SK-N-MC (cell line): ENCODE measurements at places on chromosomes 12 and 14.

- DNase-seq, result no peak
Observed at GRCh38 chr14:94227029-94227428, 52.9 kb downstream of the PPP4R4 start.

- no peak for DNase-seq
Observed at GRCh38 chr14:102320033-102320660, 601 bp downstream of the ZNF839 start.

DNA sequence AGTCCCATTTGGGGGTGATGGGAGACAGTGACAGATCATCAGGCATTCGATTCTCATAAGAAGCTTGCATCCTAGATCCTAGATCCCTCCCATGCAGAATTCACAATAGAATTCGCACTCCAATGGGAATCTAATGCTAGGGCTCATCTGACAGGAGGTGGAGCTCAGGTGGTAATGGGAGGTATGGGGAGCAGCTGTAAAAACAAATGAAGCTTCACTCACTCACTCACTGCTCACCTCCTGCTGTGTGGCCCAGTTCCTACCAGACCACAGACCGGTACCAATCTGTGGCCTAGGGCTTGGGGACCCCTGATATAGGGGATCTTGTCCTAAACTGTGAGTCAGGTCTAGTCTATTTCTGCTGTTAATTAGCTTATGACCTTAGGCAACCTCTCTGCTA lies 40.1 kb upstream of the EPS8 start:
- no peak for DNase-seq

DNA sequence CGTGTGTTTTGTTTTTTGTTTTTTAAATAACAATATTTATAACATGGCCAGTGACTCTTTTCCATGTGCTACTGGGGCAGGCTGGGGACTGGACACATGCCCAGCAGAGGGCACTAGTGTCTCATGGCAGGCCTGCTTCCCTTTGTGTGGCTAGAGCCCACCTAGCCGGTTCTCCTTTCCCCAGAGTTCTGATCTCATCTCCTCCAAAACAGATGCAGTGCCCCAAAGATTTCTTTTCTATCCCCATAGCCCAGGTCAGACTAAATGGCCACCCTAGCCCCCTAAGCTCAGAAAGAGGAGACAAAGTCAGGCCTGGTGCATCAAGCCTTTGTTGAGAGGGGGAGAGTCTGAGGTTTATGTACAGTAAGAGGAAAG lies 21.2 kb downstream of the PRPF40B start:
- no peak for DNase-seq

GRCh38 chr12:67355428-67356379 lies 86.5 kb downstream of the CAND1 start:
- DNase-seq, result peak; percentile 67

DNA sequence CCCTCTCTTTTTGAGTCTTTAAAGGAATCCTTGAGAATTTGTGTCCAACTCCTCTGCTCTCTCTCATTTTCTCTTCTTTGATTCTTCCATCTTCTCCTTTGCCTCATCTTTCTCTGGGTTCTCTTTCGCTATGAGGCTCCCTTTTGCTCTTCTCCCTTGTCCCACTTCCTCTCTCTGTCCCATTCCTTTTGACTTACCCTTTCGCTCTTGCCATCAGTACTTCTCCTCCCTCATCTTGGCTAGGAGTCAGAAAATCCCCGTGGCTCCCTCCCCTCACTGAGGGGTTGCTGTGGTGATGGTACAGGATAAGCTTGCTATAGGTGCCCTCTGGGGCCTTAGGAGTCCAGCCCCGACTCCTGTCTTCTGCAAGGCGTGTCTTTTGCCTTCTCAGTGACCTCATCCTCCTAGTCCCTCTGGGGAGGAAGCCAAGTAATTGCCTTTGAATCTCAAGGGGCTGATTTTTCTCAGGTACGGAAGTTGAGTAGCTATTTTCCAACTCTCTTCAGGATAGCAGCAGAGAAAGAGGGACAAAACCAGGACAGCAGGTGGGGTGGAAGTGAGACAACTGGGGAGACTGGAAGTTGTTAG lies 6.4 kb downstream of the PDE1B start:
- no peak for DNase-seq

DNA sequence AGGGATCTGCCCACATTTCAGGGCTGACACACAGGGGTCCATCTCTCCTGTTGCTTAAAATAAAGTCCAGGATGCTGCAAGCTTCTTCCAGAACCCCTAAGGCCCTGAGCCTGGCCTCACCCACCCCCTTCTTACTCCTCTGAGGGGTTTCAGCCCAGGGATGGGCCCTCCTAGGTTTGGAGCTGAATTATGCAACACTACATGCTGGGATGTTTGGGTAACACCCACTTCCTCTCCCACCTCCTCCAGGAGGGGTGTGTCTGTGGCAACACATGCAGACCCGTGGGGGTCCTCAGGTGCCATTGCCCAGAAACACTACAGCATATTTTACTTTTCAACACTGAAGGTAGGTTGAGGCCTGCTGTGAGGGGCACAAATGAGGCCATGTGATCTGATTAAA lies 5.4 kb downstream of the FBLN5 start:
- no peak for DNase-seq

GRCh38 chr12:130661486-130662255 lies 54.4 kb downstream of the RIMBP2 start:
- DNase-seq, result no peak

DNA sequence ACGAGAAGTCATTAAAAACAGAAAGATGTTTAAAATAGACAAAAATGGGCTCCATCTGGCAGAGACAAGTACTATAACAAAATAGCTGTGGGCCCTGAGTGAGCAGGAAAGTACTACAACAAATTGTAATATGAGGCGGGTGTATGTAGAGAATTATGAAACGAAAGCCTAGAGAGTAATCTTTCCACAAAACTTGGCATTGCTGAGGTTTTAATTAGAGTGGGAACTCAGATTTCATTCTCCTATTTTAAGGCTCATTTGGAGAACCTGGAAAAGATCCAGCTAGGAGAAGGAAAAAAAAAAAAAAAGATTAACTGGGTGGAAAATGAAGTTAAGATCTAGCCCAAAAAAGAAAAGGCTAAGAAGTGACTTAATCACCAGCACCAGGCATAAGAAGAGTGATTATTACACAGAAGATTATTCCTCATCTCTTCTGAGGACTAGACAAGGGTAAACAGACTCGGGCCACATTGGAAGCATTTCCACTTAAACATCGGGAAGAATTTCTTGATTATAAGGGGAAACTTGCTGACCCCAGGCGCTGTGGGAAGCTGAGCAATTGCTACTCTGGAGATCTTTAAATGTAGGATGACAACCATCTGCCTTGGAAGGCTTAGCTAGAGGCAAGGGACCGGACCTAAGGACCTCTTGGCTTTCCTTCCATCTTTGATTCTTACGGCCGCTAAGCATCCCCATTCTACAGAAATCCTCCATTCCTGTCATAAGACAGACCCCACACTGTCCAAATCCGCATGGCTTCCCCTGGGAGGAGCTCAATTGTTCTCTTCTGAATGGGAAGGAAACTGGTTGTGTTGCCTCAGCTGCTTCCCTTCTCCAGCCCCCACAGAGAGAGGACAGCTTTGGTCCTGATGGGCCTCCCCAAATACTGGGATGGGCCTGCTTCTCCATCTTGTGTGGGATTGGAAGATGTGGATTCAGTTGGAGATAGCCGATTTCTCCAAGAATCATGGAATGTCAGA lies 40.6 kb downstream of the IGF1 start:
- DNase-seq, result no peak

- no peak for DNase-seq
Observed at GRCh38 chr14:53126731-53127130, 26.4 kb downstream of the DDHD1 start.

GRCh38 chr12:79344855-79345847 lies 345.6 kb downstream of the PAWR start:
- DNase-seq, result peak; percentile 22

DNA sequence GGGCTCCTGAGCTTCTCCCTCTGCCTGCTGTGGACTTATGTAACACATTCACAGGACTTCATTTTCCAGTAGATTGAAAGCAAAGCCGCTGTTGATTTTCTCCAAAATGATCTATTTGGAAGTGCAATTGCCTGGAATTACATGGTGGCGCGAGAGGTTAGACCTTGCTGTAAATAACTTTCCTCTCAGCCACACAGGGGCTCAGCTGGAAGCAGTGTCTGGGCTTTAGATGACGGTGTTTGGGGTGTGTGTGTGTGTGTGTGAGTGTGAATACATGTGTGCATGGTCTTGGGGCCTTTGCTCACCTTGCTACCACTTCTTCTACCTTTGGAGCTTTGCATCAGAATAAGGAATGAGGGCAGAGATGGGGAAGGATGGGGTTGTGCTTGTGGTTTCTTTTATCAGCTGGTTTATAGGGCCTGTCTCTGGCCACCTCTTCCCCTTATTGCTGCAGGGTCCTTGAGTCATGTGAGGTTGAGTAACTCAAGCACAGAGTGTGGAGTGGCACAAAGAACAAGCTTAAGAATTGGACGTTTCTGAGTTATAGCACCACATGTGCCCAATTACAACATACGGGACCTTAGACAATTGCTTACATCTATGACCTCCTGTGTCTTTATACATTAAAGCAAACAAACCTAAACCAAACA lies 280.6 kb downstream of the NRXN3 start:
- DNase-seq, result no peak

GRCh38 chr14:58356268-58356667 lies 39.5 kb upstream of the TOMM20L start:
- DNase-seq, result no peak

- DNase-seq, result no peak
Observed at GRCh38 chr14:101603096-101603495, 41.8 kb downstream of the DIO3 start.

DNA sequence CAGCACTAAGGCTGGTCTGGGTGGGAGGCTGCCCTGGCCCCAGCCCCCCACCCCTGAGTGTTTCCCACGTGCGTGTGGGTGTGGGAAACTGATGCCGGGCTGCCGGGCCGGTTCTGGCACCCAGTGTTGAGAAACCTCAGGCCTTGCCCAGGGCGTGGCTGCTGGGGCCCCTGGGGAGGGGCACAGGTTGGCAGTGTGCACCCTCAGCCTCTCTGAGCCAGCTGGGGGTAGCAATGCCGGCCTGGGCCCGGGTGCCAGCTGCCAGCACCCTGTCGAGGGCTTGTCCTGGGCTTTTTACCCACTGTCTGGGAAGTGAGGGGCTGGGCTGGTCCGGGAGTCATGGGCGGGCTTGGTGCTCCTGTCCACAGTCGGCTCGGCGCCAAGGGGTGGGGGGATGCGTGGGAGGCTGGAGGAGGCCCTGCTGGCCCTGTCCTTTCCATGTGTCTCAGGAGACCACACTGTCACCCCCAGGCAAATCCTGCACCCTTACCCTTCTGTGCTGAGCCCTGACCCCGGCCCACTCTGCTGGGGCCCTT lies 15.7 kb downstream of the ASPG start:
- no peak for DNase-seq

- no peak for DNase-seq
Observed at GRCh38 chr14:44609876-44610510, 102.9 kb upstream of the FSCB start.

DNA sequence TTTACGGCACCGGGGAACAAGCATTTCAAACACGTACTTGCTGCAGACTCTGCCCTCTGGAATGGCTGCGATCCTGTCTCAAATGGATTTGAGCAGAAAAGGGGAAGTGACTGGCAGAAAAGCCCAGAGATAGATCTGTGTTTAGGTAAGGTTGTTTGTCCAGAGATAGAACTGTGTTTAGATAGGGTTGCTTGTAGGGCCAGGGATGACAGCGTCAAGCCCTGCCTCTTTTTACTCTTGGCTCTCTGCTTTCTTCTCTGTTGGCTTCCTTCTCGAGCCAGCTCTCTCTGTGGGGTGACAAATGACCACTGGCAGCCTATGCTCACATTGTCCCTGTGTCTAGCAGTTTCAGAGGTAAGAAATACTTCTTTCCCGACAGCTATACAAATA lies 11.4 kb downstream of the DGLUCY start:
- no peak for DNase-seq

- no peak for DNase-seq
Observed at GRCh38 chr12:48977290-48978281, 536 bp upstream of the WNT1 start.

- DNase-seq, result no peak
Observed at GRCh38 chr12:109655578-109655977, 58.0 kb upstream of the FAM222A start.

- no peak for DNase-seq
Observed at GRCh38 chr14:89617481-89618329, 200.7 kb upstream of the FOXN3 start.

DNA sequence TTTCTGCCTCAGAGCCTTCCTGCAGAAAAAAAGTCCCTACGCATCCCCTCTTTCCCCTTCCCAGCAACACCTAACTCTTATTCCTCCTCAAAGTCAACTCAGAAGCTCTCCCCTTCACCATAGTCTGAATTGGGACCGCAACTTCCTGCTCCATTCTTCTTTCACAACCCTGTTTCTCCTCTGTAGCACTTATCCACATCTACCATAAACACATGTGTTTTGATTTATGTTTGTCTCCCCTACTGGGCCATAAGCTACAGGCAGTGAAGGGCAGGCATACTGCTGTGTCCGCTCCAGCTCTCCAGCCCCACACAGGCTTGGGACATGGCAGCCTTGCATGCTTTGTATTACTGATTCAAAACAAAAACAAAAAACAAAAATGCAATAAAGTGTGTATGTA lies 5.9 kb downstream of the SDR9C7 start:
- peak; percentile 50 for DNase-seq

DNA sequence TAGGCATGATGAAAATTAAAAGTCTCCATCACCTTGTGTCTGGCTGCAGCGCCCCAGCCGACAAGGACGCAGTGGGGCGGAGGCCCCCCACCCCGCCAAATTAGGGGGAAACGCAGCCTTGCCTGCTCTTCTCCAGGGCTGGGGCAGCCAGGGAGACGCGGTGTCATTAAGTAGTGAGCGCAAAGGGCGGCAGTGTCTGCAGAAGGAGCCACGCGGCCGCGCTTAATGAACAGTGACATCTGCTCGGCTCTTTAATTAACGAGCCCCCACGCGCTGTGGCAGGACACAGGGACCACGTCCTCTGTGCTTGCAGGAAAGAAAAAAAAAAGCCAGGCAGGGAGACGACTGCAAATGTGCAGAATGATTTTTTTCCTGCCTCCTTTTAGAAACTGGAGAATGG lies 93.4 kb upstream of the NCOR2 start:
- DNase-seq, result no peak

GRCh38 chr12:93191956-93192355 lies 185.8 kb upstream of the NUDT4 start:
- no peak for DNase-seq

- no peak for DNase-seq
Observed at GRCh38 chr14:54683882-54684794, 117.2 kb downstream of the SAMD4A start.

GRCh38 chr12:2183556-2184541 lies 131.1 kb downstream of the CACNA1C start:
- DNase-seq, result peak; percentile 18
